Prostate gland (tissue), 2 donors: ENCODE measurements at places on chromosomes 11 and 22.

DNA sequence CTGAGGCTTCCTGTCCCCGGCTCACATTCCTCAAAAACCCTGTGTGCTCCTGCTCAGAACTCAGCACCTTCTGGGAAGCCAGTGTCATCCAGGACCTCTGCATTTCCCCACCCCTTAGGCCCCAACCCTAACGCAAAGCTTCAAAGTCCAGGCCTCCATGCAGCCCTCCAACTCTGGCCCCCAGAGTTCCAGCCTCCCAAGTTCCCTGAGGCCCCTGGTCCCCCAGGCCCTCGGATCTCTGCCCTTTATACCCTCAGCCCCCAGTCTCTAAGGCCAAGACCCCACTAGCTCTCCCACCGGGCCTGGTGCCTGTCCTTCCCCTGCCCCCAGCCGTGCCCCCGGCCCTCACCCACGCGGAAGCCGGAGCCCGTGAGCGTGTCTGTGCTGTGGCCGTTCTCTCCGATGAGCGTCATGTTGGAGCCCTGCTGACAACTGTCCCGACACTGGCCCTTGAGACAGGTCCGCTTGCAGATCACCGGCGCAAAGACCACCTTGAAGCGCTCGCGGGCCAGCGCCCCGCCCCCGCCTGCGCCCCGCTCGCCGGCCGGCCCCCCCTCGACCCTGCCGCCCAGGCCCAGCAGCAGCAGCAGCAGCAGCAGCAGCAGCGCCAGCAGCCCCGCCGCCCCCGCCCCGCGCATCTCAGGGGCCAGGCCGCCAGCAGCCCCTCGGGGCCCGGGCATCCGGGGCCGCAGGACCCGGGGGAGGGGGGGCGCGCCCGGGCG, 718 bp downstream of the LTBP3 start:
- DNase-seq: no peak

- no peak for DNase-seq
Observed at GRCh38 chr22:20298110-20298802, 21.6 kb downstream of the DGCR6L start.

DNA sequence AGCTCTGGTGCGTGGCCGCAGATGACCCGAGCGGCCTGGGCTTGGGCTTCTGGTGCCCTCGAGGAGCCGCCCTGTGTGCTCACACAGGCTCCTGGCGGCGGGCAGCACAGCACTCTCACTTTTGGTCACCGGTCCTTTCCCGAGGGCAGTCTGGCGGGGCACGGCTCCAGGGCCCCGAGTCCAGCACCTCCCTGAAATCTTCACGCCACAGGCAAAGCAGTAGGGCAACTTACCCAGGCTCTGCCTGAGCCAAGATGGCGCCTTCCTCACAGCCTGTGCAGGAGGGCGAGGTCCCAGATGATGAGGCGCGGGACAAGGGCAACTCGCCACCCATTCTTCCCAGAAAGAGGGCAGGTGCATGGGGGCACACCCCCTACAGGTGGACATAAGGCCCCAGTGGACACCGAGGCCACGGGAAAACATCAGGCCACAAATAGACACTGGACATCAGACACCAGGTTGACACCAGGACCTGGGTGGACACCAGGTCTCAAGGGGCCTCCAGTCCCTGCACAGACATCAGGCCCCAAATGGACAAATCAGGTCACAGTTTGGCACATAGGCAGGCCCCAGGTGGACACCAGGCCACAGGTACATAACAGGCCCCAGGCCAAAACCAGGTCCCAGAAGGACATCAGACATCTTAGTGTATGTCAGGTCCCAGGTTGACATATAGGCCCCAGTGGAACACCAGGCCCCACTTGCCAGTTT, 57.6 kb upstream of the SEPTIN5 start:
- no peak for DNase-seq

DNA sequence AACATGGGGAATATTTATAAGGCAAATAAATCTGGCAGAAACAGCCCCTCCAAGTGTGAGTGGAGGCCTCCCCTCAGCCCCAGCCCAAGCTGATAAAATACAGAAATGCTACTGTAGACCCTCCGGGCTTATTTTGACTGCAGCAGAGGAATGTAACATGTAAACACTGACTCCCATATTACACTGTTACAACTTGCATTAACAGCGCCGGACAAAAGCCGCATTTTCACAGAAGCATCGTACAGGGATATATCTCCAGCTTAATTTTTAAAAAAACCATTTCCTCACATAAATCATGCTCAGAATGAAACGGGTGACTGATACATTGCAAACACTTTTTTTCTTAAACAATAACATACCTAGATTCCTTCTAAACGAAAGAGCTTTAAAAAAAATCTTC, 36.6 kb upstream of the COMT start:
- DNase-seq: no peak

DNA sequence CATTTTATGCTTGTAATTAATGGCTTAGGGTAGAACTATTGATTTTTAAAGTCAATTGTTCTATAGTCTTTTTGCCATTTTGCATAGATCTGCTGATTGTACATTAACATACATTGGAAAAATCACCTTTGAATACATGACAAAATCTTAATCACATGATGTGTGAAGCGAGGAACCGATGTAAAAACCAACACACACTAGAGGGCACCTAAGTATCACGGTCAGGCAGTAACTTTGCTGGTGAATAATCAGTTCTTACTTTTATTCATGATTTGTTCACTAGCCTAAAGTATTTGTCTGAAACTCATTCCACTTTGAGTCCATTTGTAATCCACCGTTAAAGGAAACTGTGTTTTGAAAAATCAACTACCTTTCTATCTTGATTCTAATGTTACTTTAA, 28.2 kb downstream of the JHY start:
- no peak for DNase-seq

DNA sequence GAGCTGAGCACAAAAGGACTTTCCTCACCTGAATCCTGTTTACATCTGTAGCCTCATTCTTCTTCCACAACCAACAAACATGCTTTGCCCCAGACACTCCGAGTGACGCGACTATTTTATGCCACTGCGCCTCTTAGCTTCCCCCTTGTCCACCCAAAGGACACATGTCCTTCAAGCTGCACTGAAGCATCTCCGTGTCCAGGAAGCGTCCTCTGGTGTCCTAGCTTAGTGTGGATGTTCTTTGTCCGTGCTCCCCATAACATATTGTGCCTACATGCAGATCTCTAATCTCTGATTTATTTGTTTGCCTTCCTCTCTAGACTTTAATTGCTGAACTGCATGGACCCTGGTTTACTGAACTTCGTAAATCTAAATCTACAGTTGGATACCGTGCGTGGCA, 20.1 kb upstream of the CECR2 start:
- DNase-seq: no peak

- no peak for DNase-seq
Observed at GRCh38 chr11:115896084-115896483, 391.9 kb upstream of the CADM1 start.

- no peak for DNase-seq
Observed at GRCh38 chr11:2215230-2215560, 43.6 kb upstream of the TH start.

- no peak for DNase-seq
Observed at GRCh38 chr22:49411236-49411635, 416.4 kb downstream of the BRD1 start.

DNA sequence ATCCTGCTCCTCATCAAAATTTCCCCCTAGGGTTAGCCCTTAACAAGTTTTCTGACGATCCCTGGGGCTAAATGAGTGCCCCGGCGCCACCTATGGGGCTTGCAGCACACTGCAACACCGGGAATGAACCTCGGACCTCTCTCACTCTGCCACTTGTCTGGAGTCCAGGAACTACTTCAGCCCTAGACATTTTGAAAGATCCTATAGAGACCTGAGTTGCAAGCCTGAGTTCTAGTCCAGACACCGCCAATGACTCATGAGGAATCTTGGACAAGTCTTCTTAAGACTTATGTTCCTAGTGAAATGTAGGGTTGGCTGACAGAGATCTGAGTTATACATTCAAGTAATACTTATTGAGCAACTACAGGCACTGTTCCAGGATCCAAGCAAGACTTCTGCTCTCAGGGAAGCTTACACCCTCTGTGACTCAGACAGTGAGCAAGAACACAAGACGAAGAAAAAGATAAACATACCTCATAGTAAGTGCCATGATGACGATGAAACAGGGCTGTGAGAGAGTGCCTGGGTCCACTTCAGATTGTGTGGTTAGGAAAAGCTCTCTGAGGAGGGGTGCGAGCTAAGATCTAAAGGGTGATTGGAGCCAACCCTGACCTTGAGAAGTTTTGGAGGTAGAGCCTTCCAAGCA, 10.2 kb upstream of the STK33 start:
- no peak for DNase-seq

- no peak for DNase-seq
Observed at GRCh38 chr11:113549611-113550578, 74.7 kb upstream of the DRD2 start.

DNA sequence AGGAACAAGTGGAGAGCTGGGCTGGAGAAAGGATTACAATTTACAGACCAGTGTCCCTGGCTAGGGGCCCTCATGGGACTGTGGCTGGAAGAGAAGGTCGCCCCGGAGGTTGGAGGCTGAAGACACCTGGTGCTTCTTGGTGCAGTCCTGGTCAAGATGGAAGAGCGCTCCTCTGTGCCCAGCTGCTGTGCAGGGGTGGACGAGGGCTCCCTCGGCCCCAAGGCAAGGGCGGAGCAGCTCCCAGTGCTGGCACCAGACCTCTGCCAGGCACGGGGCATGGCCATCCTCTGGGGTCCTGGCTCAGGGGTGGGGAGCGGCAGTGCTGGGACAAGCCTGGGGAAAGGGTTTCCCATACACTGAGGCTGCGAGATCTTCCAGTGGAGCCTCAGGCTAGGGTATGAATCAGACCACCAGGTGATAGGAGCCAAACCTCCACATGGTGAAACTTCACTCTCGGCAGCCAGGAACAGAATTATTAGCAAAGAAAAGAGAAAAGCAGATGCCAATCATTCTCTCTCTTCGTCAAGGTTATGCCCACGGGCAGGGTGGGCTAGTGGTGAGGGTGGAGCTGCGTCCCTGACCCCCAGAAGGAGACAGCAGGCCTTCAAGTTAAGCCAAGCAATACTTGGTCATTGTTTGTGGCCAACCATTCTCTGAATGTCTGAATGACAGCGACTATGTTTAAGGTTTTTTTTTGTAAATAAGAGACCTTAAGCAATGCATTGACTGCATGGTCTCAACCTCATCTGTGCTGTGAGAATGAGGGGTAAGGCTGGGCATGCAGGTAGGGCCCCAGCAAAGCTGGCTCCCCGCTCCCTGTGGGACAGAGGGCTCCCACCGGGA, 32.1 kb downstream of the PPM1F start:
- DNase-seq: no peak

- DNase-seq: no peak
Observed at GRCh38 chr11:106353031-106353430, 275.6 kb downstream of the AASDHPPT start.

- peak; percentile 20 for DNase-seq
Observed at GRCh38 chr22:22207845-22208564, 36.6 kb upstream of the VPREB1 start.

DNA sequence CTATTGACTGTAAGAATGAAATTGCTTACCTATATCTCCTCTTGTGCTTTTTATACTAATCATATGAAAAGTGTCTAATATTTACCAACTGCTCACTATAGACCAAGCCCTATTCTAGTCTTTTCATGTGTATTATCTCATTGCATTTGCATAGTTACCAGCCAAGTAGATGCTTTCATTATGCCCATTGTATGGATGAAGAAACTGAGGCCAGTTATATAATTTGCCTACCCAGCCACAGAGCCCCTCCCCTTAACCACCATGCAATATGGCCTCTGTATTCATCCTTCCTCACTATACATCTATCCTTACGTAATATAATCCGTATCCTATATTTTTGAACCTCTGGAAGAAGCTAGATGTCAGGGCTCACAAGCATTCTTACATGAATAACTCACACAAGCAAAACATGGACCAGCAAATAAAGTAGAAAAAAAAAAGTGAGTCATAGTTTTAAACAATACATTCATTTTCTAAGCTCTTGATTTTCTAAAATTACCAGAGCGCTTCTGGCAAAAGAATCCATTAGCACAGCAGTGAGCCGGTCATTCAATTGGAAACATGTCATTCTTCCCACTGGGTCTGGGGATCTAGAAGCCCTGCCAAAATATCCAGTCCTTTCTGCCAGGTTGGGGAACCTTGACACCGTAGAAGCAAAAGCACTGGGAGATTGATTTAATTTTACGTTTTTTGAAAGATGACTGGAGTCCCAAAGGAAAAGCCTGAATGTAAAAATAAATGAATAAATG, 80.0 kb downstream of the C11orf91 start:
- no peak for DNase-seq

- DNase-seq: peak; percentile 27
Observed at GRCh38 chr11:77472991-77473800, 698 bp downstream of the PAK1 start.

- no peak for DNase-seq
Observed at GRCh38 chr11:79050786-79051185, 390.0 kb downstream of the TENM4 start.

DNA sequence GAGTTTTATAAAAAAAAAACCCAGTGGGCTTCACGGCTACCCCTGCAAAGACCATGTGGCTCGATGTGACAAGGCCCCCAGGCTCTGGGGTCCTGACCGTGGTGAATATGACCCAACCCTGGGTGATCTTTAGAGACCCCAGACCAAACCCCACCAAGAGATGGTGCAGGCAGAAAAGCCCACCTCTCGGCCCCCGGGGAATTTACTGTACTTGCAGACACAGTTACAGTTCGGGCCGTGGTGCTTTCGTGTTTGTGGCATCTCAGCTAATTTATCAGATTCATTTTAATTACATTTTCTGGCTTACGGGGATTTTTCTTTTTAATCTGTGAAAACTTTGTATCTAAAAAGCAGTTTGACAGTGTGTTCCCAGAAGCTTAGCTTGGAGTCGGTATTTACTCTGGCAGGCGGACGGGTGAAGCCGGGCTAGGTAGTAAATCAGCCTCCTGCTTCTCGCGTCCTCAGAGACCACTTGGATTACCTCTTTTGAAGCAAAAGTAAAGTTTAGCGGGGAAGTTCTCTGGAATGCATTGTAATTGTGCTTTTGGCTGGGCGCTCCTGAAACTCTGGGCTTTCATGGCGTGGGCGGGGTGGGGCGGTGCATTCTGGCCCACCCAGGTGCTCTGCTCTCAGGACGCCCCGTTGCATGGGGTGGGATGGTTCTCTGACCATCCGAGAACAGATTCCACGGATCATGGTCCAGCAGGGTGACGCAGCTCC, 25.3 kb downstream of the ANO1 start:
- peak; percentile 31 for DNase-seq

GRCh38 chr11:94150704-94151685, 22.4 kb downstream of the PANX1 start:
- no peak for DNase-seq

- no peak for DNase-seq
Observed at GRCh38 chr22:27982630-27983180, 63.6 kb upstream of the PITPNB start.

- no peak for DNase-seq
Observed at GRCh38 chr22:38141217-38141973, 30.9 kb upstream of the BAIAP2L2 start.

- no peak for DNase-seq
Observed at GRCh38 chr11:36454941-36455631, 55.0 kb downstream of the TRAF6 start.

DNA sequence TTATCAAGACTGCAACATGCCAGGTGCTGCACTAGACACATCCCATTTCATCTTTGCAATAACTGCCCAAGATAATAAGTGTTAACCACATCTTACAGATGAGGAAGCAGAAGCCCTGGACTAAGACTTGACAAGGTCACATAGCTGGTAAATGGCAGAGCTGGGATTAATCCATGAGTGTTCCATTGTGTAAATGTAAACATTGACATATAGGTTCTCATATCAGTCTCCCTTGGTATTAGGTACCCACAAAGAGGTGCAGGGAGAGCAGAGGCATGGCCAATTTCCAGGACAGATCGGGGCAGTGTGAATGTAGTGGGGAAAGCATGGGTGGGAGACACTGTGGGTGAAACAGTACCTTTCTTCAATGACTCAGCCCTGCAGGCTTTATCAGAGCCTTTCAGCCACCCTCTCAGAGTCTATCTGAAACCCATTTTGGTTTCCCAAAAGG, 17.9 kb downstream of the MICAL2 start:
- no peak for DNase-seq
